ENCODE measurements at places on chromosomes 1 and 21.

- DNase-seq = no peak
Measured at GRCh38 chr1:243796016-243796415, 54.0 kb downstream of the AKT3 start.

GRCh38 chr21:25149022-25149421 lies 458.3 kb downstream of the MRPL39 start:
- DNase-seq = no peak

DNA sequence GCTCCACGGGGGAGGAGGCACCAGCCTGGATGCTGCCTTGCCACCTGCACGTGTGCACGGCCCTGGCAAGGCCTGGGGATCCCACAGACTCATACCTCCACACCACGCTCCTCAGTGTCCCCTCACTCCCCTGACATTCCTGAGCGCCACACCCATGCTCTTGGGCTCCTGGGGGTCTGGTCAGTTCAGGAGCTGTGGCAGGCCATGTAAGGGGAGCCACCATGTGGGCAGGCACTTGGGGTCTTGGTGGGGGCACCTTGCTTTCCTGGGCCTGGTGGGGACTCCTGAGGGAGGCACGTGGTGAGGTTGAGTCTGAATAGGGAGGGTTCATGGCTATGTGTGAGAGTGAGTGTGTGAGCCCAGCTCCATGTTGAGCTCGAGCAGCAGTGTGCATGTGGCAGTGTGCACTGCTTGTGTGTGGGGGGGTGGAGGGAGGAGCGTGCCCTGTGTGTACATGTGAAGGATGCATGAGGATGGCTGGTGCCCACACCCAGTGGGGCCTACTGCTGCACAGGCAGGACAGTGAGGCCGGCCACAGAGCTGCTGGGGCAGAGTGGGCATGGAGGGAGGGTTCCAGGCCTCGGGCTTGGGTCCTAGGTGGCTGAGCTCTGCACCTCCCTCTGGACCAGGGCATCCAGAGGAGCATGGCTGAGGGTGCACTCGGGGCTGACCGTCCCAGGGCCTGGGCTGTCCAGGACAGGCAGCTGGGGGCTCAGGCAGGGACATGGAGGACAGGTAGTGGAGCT lies 1.6 kb downstream of the GJC2 start:
- no peak for DNase-seq

- no peak for DNase-seq
Measured at GRCh38 chr1:9700340-9700739, 48.8 kb downstream of the PIK3CD start.

All from effector CD4-positive, alpha-beta T cell (primary cell).